ENCODE measurements at places on chromosomes 2 and 18.

GRCh38 chr2:39948016-39948719 is 169.1 kb upstream of the THUMPD2 start:
- DNase-seq: no peak

DNA sequence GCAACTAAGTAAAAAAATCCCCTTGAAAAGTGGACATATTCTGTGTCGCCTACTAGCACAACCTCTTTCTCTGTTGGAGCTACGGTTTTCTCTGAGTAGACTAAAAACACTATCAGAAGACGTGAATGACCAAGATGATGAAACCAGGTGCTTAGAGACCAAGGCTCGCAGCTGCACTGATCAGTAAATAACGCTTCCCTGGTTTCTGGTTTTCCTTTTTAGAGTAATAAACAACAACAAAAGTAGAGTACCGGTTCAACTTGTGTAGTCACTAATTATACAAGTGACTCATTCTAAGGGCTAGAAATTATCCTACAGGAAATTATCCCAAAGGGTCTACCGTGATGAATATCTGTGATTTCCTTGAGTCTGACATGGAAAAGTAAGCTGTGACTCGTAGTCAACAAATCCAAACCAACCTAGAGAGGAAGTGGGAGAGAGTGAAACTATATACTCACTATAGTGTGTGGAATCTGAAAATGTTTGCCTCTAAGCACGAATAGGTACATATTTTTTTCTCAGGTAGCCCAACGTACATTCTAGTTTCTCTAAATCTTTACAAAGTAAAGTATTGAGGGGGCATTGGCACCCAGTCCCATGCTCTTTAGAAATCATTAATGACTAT is 17.8 kb downstream of the RASGRP3 start:
- no peak for DNase-seq

- no peak for DNase-seq
These were observed 131.3 kb downstream of the MAP4K4 start for GRCh38 chr2:101828673-101829334.

DNA sequence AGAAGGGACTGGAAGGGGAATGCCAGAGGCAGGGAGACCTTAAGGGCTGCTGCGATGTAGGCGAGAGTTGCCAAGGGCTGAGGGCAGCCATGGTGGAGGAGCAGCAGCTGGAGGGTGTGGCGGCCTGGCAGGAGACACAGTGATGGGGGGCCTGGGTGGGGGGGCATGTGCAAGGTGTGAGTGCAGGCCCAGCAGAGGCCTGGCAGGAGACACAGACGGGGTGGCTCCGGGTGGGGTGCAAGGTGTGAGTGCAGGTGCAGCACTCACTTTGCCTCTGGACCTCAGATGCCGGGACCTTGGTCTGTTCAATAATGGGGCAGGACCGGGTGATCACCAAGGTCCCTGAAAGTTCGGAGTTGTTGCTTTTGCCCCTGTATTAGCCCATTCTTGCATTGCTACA is 76.2 kb upstream of the ODC1 start:
- DNase-seq: no peak

- no peak for DNase-seq
These were observed 206.0 kb downstream of the NCK2 start for GRCh38 chr2:105950521-105951383.

GRCh38 chr2:222686086-222686750 is 14.8 kb downstream of the MOGAT1 start:
- no peak for DNase-seq

DNA sequence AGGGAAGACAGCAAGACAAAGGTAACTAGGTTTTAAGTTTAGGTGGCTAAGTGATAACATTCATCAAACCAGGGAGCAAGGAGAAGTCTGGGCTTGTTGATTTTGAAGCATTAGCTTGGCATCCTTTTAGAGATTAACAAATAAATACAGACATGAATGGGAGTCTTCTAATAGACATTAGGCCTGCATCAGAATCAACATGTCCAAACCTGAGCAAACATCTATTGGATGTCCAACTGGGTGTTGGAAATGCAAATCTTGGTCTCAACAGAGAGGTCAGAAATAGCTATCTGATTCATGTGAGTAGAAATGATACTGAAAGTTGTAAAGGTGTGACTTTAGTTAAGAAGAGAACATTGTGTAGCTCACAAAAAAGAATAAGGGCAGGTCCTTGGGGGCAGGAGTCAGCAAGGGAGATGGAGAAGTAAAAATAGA is 85.5 kb upstream of the RND3 start:
- no peak for DNase-seq

- no peak for DNase-seq
These were observed 23.7 kb upstream of the MSGN1 start for GRCh38 chr2:17792515-17792914.

DNA sequence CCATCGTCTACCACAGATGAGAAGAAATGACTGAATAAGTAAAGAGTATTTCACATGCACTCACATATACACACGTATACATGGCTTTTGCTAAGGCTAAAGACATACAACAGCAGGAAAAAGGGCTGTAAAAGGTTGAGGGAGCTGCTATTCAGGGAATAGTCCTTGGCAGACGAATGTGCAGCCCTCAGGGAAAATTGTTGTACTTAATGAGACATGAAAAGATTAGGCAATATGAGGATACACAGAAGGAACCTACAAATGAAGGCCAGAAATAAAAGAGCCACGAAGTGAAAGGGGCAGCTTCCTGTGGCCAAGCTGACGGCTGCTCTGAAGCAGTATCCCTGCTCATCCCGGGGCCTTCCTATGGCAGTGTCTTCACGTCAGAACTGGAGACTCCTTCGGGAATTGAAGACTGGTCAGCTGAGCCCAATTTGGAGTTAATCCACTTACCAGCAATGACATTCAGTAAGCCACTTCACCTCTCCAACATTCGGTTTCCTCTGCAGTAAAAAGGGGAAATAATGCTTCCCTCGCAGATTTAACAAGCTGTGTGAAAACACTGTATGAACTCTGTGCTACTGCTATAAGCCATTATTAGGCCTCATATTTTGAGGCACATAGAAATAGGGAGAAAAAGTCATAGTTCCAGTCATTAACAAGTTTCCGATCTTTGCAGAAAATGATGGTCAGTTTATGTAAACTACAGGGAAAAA is 221.8 kb downstream of the STK39 start:
- DNase-seq: no peak

DNA sequence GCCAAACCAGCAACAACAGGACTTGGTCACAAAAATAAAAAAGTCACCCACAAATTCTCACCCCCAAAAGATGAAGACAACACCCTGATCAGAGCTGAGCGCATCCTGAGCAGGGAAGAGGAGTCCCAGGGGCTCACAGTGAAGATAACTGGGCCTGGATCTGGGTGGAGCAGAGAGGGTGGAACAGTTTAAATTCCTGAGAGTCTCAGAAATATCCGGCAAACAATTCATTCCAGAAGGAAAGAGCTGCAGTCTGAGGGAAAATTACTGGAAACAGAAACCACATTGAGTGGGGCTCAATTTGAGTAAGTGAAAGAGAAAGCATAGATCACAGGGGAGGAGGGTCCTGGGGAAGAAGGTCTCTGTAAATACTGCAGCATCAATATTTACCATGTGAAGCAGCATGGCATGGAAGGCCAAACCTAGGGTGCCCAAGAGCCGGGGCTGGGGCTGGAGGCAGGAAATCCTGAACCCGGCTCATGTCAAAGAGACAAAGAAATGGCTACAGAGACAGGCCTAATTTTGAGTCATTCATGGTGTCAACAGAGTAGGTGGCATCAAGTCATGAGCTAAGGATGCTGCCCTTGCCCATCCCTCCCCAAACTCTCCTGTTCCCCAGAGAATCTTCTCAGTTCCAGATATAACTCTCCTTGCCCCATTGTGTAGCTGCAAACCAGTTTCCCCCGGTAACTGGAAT is 61.4 kb upstream of the ZBTB7C start:
- DNase-seq: no peak

GRCh38 chr2:8197101-8197500 is 484.8 kb upstream of the ID2 start:
- no peak for DNase-seq

DNA sequence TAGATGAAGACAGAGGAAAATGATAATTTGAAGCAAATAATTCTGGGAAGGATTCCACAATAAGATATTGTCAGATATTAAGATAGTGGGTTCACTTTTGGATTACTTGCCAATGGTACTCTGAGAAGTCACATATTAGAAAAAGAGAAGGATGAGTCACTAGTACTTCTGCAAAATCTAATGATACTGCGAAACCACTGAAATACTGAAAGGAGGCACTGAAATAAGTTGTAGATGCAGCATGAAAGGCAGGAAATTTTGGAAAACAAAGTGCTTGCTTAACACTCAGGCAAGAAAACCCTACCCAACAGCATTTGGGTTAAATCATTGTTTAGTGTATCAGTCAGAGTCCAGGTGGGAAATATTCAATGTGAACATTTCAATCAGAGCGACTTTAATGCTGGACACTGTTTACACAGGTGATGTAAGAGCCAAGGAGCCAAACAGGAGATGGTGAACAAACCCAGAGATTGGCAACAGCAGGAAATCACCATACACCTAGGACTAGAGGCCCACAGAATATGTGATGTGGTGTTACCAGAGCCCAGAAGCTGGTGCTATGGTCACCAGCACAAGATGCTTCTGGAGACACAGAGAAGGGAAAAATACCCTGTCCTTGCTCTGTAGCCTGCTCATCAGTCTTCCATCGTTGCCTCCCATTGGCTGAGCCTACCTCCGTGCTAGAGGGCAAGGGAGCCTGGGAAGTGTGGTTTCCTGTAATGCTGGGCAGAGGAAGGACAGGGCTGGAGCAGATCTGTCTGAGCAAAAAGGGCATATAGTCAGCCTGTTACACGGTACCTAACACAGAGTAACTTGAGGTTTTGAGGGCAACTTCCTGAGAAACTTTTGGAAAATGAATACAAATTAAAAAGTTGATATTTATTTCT is 204.7 kb upstream of the ITGA4 start:
- DNase-seq: no peak

GRCh38 chr2:88059979-88060906 is 4.7 kb upstream of the KRCC1 start:
- DNase-seq: no peak

DNA sequence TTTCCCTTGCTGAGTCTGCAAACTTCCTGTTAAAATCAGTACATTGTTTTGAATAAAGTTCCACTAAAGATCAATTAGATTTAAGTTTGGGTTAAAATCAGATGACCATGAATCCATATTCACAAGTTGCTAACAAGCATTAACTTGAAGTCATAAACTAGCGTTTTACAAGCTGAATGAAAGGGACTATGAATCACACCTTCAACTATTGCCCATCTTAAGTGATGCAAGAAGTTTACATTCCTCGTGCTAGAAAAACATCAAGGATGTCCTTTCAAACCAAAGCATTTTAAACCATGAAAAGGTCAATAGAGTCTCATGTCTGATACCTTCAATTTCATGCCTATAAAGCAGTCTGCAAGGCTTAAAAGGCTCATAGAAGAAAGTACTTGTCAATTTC is 257.2 kb upstream of the SYT4 start:
- no peak for DNase-seq

GRCh38 chr18:3808985-3809780 is 359.2 kb downstream of the TGIF1 start:
- DNase-seq: no peak

DNA sequence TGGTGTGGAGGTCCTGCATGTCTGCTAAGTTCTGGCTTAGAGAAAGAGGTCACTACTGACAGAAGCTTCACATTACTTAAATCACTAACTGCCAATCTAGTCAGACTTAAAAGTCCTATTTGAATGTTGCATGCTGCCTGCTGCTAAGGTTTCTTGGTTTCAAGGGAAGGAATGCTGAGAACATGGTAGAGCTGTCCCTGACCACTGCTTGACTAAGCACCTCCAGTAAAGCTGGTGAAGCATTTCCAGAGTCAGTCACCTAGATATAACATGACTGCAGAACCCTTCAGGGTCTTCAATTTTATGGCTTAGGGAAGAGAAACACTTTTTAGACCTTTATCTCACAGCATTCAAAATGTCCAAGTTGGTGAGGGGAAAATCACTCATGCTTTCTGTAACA is 2178.3 kb upstream of the PIK3C3 start:
- no peak for DNase-seq

All from stimulated activated CD4-positive, alpha-beta T cell treated with anti-CD3 and anti-CD28 coated beads, Interleukin-15, amount 100 ng/mL, for 1 hour (primary cell).